ENCODE measurements at places on chromosomes 5 and 9. TPM values are rescaled to one million over a fixed set of nuclear protein-coding genes. Genes with fewer than 3 reads are reported as not detected.

GRCh38 chr9:14089051-14089803, 224.7 kb downstream of the NFIB start:
- no peak for DNase-seq

- DNase-seq = no peak
Measured at GRCh38 chr5:138833080-138833479, 42.1 kb downstream of the LRRTM2 start.

DNA sequence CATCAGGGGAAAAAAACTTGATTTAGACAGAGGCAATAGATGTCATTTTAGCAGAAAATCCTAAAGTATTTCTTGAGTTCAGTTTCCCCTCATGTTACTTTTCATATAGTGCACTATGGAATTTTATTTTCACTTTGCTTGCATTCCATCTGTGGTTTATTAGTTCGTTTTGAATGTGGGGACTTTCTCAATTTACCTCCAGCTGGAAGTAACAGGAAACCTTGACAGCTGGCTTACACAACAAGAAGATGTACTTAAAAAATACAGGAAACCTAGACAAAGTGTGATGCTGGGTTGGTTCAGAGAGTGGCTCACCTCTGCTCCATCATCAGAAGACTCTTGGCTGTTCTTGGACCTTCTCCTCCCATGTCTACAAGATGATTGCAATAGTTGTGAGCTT, 567.0 kb downstream of the CETN3 start:
- DNase-seq = no peak

GRCh38 chr5:55070968-55071367, 31.5 kb upstream of the GZMA start:
- no peak for DNase-seq

GRCh38 chr5:140049713-140050112, 6.6 kb upstream of the NRG2 start:
- DNase-seq = no peak

GRCh38 chr5:6856653-6857052, 143.4 kb downstream of the TENT4A start:
- no peak for DNase-seq

DNA sequence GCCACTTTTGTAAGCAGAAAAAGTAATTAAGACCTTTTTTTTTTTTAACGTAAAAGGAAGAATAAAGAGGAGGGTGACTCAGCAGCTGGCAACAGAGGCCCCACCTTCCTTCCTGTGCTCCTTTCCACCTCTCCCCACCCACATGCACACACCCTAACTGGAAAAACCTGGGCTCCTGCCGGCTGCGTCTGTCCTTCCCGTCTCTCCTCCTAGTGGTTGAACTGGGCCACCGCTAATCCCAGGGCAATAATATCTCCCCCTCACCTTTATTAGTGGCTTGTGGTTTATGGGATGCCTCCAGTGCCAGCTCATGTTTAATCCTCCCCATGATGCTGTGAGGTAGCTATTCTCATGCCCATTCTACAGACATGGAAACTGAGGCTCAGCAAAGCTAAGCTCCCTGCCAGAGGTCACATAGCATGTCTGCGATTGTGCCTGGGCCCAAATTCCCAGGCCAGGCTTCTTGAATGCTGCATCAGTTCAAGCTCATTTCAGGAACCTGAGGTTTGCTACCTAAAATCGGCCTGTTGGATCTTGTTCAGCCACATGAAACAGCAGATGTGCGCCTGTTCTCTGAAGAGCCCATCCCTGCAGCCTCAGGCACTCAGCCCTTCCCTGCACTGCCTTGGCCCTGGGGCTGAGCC, 60.9 kb upstream of the IL17B start:
- DNase-seq = no peak

SH2D3C gene
- total RNA-seq = 19.6 TPM

Data from vagina (tissue), 2 donors.